ENCODE measurements at places on chromosomes 4 and X.
A peak's percentile ranks its signal among the peaks of the same experiment; 100 is the strongest.

- DNase-seq: no peak
Measured at GRCh38 chr4:169014586-169014985, 4.5 kb upstream of the CBR4 start.

DNA sequence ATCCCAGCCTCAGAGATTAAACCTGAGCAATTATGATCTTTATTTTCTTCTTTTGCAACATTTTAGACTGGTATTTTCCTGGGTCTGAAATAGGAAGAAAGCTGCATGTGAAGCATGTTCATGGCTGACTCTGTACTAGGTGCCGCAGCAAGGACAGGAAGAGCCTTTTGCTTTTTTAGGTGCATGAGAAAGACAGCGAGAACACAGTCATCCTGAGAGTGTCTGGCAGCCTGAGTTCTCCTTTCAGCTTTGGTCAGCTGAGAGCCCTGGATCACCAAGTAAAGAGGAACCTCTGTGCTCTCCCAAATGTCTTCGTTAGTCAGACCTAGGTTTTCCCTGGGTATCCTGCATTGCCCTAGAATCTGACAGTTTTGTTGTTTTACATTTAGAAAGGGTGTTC is 29.8 kb downstream of the FAM149A start:
- DNase-seq: no peak

GRCh38 chr4:2822461-2823300 is 21.0 kb upstream of the ADD1 start:
- no peak for DNase-seq

GRCh38 chr4:155403886-155404285 is 27.1 kb upstream of the MAP9 start:
- DNase-seq: peak; percentile 8

DNA sequence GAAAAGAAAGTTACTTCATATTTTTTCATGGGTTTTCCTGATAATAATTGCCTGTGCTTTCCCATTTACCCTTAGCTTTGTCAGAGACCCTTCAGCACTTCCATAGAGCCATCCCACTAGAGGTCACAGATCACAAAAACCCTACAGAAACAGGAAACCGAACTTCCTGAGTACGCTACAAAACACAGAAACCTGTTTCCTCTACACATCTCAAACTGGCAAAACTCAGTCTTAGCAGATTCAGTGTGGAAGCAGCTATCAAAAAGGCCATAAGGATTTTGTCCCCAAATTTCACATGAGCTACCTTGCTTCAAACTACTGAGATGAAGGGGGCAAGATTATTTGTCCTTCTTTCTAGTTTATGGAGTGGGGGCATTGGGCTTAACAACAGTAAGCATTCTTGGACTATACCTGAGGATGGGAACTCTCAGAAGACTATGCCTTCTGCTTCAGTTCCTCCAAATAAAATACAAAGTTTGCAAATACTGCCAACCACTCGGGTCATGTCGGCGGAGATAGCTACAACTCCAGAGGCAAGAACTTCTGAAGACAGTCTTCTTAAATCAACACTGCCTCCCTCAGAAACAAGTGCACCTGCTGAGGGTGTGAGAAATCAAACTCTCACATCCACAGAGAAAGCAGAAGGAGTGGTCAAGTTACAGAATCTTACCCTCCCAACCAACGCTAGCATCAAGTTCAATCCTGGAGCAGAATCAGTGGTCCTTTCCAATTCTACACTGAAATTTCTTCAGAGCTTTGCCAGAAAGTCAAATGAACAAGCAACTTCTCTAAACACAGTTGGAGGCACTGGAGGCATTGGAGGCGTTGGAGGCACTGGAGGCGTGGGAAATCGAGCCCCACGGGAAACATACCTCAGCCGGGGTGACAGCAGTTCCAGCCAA is at the start of gene MMRN1:
TSS of gene MMRN1 (plus strand) at position 206 of the 902 bp plus-strand sequence. CDS start at position 324, 118 bp downstream.
- no peak for DNase-seq

DNA sequence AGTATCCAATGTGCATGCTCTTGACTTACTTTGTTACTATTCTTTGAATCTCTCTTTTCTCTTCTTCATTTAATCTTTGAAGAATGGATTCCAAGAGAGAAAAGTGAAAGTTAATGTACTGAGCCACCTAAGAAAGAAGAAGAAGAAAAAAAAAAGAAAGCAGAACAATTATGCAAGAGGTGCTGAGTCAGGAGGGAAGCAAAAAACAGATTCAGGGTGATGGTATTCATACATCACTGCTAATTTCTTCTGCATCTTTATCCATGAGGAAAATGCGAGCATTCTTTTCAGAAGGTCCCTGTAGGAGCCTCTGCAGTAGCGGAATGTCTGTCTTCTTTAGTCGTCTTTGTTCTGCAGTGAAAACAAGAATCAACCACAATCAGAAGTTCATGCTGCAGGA is 43.9 kb downstream of the RASSF6 start:
- no peak for DNase-seq

- DNase-seq: no peak
Measured at GRCh38 chr4:159266981-159267868, 164.3 kb downstream of the RAPGEF2 start.

DNA sequence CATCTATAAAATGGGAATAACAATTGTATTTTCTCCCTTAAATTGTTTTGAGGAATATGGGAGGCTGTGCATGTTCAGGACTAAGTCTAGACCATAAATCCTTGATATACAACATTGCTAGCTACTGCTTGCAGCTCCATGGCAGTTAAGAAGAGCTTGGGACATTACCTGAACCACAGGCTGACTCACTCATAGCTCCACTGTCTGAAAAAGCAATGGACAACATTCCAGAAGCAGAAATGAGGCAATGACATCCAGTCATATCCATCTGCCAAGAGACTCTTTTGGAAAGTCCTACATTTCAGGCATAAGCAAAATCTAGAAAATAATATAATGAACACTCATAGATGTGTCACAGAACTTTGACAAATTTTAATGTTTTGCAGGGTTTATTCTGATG is 167.3 kb upstream of the LEF1 start:
- no peak for DNase-seq
